ENCODE measurements at places on chromosomes 2 and 18. TPM values are rescaled to one million over a fixed set of nuclear protein-coding genes. Genes with fewer than 3 reads are reported as not detected.

The XIRP2 gene
- total RNA-seq, result not detected

The UGT1A5 gene
- total RNA-seq, result 2.1 TPM

The POMC gene
- total RNA-seq, result 1.5 TPM

The DNAJC5G gene
- not detected for total RNA-seq

The HAUS1 gene
- 18.6 TPM for total RNA-seq

The PDE11A gene
- total RNA-seq, result 0.82 TPM

The LYPD1 gene
- total RNA-seq, result 11.1 TPM

The SERPINB13 gene
- total RNA-seq, result not detected

The ZSWIM2 gene
- total RNA-seq, result not detected

The CXCR1 gene
- 0.09 TPM for total RNA-seq

The HAAO gene
- 16.2 TPM for total RNA-seq

The SLC5A7 gene
- total RNA-seq, result 0.88 TPM

The TMEM182 gene
- total RNA-seq, result 6.5 TPM

The TRIM43 gene
- total RNA-seq, result not detected

The PSMA8 gene
- total RNA-seq, result not detected

The CCBE1 gene
- 2.2 TPM for total RNA-seq

The TMEM178A gene
- 5.7 TPM for total RNA-seq

The TACR1 gene
- total RNA-seq, result 5.1 TPM

The COL4A3 gene
- total RNA-seq, result 48.8 TPM

The CCDC74B gene
- total RNA-seq, result 4.5 TPM

The TNS1 gene
- total RNA-seq, result 471 TPM

The THSD7B gene
- 0.85 TPM for total RNA-seq

The COBLL1 gene
- 205 TPM for total RNA-seq

The HOXD13 gene
- not detected for total RNA-seq

The SERPINB10 gene
- not detected for total RNA-seq

The SS18 gene
- total RNA-seq, result 89.6 TPM

The TNP1 gene
- total RNA-seq, result not detected

The ITGA6 gene
- total RNA-seq, result 89.1 TPM

The IL36G gene
- total RNA-seq, result not detected

The FAM161A gene
- total RNA-seq, result 3.7 TPM

The TGIF1 gene
- 93.8 TPM for total RNA-seq

The IL36RN gene
- total RNA-seq, result not detected

The NOP58 gene
- total RNA-seq, result 57.1 TPM

The ACTG2 gene
- total RNA-seq, result 13.7 TPM

The HOXD11 gene
- 15.9 TPM for total RNA-seq

The SATB2 gene
- total RNA-seq, result 17.5 TPM

The TDRD15 gene
- total RNA-seq, result 0.06 TPM

The DSG1 gene
- not detected for total RNA-seq

The PLGLB2 gene
- not detected for total RNA-seq

All from kidney (tissue), 22 donors.